ENCODE measurements at places on chromosomes 12 and 14.

DNA sequence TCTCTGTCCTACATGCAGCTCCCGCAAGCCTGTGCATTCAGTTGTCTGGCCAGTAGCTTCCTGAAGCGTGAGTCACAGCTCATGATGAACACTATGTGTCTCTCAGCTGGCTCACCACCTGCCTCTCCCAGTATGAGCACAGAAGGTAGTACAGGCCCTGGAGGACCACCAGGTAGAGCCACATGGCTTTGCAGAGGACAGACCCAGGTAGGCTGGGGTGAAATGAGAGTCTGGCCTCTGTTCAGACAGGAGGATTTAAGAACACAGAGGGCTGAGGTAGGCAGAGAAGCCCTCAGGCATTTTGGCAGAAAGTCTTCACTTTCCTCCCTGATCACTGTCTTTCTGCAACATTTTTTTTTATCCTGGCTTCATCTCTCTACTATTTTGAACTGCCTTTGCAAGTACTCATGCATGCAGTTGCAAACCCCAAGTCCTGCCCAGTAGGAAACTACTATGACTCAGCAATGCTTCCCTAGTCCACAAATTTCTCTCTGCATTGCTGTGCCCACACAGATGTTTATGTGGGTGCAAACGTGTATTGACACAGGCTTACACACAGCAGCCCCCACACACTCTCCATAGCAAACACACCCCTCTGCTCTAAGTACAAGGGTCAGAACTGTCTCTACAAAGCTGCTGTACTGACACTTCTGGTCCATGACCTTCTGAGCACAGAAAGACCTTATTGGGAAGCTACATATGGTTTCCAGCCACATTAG, 7.2 kb upstream of the SDR9C7 start:
- no peak for DNase-seq

DNA sequence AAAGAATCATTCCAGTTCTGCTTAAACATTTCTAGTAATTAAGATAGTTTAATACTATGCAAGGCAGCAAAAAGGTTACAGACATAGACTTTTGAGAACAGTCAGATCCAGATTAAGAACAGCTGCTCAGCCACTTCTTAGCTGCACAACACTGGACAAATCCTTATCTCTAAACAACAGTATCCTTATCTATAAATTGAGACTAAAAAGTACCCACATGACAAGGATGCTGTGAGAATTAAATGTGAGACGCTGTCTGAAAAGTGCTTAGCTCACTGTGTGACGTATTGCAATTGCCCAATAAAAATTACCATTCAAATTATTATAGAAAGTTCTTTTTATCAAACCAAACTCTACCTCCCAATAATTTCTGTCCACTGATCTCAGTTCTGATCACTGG, 35.5 kb downstream of the BORCS5 start:
- DNase-seq: no peak

DNA sequence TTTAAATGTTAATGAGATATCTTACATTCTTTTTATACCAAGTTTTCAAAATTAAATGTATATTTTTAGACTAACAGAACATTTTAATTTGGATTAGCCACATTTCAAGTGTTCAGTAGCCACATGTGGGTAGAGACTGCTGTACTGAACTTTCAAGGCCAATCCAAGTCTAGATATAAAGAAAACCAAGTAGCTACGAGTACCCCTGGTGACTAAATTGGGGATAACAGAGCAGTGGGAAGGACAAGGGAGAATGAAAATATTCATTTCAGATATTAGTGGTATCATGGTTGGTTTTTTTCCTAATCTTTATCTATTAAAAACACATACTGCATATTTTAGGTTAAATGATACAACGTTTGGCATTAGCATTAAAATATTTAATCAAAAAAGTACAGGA, 69.4 kb upstream of the RHOJ start:
- DNase-seq: peak; percentile 32

DNA sequence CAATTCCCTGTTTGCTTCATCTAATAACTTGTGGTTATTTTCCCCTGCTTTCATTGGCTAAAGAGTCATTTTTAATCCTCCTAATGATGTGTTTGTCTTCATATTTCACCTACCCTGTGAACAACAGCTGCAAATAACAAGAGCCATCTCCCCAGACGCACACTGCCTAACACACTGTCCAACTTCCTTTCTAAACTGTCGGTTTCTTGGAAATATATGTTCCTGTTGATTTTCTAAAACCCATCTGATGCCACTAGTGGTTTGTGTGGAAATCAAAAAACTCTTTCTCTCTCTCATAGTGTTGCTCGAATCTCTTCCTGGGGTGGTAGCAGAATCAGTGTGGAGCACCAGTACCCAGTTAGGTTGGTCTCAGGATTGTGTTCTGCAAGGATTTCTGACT, 226.9 kb downstream of the EPS8 start:
- no peak for DNase-seq

- DNase-seq: no peak
Observed at GRCh38 chr14:59776468-59776867, 94.1 kb downstream of the RTN1 start.

GRCh38 chr12:53808023-53808705, 56.4 kb upstream of the CISTR start:
- no peak for DNase-seq

GRCh38 chr12:99087278-99087677, 442.2 kb downstream of the APAF1 start:
- no peak for DNase-seq

- DNase-seq: no peak
Observed at GRCh38 chr12:125271892-125272291, 206.7 kb downstream of the AACS start.

GRCh38 chr12:102462795-102463465, 17.4 kb downstream of the IGF1 start:
- DNase-seq: no peak

- DNase-seq: no peak
Observed at GRCh38 chr12:101743724-101744472, 4.6 kb upstream of the SYCP3 start.

DNA sequence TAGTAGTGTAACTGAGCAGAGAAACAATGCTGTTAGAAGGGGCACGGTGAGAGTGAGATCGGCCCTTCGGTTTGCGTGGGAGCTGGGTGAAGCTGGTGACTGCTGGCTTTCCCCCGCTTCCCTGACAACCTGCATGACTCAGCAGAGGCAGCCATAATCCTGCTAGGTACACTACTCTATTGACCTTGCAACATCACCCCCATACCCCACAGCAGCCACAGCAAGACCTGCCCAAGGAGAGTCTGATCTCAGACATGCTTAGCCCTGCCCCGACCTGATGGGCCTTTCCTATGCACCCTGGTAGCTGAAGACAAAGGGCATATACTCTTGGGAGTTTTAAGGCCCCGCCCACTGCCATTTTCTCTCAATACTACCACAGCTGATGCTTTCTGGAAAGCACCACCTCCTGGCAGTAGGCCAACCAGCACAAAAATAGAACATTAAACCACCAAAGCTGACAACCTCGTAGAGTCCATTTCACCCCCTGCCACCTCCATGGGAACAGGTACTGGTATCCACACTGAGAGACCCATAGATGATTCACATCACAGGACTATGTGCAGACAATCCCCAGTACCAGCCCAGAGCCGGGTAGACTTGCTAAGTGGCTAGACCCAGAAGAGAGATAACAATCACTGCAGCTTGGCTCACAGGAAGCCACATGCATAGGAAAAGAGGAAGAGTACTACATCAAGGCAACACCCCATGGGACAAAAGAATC, 75.9 kb upstream of the RGS6 start:
- DNase-seq: no peak

DNA sequence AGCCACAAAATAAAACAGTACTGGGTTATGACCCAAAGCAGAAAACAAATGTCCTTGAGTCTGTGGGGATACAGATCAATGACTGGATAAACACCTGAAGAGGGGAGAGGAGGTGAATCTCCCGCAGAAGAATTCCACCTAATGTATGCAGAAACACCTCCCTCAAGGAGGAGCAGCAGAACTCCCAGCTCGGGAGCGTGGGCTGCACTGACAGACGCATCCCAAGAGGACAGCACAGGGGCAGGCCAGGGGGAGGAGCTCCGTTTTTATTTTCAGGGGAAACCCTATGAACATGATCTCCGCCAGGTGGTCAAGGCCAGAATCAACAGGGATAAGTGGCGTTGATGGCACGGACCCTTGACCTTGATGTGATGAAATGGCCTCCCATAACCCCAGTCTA, 41.8 kb upstream of the PPP2R5C start:
- DNase-seq: no peak

DNA sequence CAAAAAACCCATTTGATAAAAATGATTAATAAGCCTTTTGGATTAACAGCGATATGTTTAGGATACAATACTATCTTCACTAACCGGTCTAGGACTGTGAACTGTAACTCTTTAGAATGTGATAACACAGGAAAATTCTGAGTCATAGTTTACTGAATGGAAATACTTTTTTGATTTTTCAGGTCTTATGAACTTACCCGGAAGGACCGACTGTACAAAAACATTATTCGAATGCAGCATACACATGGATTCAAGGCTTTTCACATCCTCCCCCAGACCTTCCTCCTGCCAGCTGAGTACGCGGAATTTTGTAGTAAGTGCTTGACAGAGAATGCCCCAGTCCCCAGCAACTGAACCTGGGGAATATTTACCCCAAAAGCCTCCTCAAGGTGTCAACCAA, 29.0 kb downstream of the TTLL5 start:
- no peak for DNase-seq

GRCh38 chr14:105525861-105526775, at the start of gene TMEM121:
TMEM121 (plus strand) TSS chr14:105526583; CDS start chr14:105528835, 2,252 bp downstream.
- DNase-seq: peak; percentile 50

GRCh38 chr12:131979606-131980005, 29.9 kb downstream of the EP400 start:
- no peak for DNase-seq

GRCh38 chr12:104331376-104331775, 27.8 kb downstream of the EID3 start:
- no peak for DNase-seq

DNA sequence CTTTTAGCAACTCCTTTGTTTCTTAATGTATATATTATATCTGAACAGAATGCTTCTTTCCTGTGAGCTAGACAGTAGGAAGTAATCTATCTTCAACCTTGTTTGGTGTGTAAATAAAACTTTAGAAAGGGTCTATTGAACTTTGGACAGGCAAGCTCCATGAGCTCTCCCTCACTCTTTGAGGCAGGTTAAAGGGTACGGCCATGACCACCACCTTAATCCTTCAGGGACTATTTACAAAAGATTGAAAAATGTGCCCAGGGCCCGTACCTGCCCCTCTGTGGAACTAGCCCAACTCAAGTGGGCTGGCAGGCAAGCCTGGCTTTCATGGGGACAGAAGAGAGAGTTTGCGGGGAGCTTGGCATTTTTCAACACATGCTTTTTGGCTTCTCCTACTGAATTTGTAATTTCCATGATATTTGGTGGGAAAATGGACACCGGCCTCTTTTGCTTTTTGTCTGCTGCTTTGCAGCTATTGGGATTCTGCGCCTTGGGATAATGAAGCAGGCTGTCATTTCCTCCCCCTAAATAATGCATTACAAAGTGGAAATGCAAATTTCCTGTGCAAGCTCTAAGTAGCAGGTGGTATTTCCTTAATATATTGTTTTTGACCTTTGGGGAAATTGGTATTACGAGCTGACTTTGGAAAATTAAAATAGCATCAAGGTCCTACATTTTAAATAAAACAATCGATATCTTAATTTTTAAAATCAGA, 106.0 kb downstream of the HMGA2 start:
- no peak for DNase-seq

- DNase-seq: no peak
Observed at GRCh38 chr12:1796515-1797010, 23.8 kb upstream of the LRTM2 start.

- no peak for DNase-seq
Observed at GRCh38 chr14:80005561-80005960, 205.7 kb downstream of the DIO2 start.

GRCh38 chr14:65193916-65194590, 91.7 kb upstream of the MAX start:
- DNase-seq: no peak

GRCh38 chr14:73787486-73788316, 63.9 kb upstream of the PTGR2 start:
- DNase-seq: no peak

DNA sequence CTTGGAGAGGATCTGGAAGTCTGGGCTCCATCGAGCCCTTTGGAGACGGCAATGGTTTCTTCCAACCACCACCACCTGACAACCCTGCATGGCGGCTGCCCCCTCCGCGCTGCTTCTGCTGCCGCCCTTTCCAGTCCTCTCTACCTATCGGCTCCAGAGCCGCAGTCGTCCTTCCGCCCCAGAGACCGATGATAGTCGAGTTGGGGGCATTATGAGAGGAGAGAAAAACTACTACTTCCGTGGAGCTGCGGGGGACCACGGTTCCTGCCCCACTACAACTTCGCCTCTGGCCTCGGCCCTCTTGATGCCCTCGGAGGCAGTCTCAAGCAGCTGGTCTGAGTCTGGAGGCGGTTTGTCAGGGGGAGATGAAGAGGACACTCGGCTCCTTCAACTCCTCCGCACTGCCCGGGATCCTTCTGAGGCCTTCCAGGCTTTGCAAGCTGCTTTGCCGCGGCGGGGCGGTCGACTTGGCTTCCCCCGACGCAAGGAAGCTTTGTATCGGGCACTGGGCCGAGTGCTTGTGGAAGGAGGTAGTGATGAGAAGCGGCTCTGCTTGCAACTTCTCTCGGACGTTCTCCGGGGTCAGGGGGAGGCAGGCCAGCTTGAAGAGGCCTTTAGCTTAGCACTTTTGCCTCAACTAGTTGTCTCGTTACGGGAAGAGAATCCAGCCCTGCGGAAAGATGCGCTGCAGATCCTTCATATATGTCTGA, 499 bp downstream of the TOGARAM1 start:
- no peak for DNase-seq

- no peak for DNase-seq
Observed at GRCh38 chr14:50739186-50739585, 71.1 kb upstream of the SAV1 start.

DNA sequence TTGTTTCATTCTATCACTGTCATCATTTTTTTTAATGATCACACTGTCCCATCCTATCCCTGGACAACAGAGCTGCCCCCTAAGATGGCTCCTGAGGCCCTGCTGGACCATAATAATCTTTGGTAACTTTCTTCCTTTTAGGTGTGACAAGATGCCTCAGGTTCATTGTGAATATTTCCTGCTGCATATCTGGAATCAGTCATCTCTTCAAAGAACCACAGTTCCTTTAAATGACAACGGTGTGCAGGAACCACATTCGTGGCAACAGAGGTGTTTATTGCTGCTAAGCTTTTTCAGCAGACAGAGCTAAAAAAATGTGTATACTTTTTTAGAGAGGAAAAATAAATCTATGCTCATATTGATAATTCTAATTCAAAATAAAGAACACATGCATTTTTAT, 312.9 kb downstream of the MED13L start:
- no peak for DNase-seq

GRCh38 chr12:92021666-92022035, 124.0 kb downstream of the BTG1 start:
- DNase-seq: no peak

GRCh38 chr12:88242939-88243338, 100.8 kb downstream of the TMTC3 start:
- DNase-seq: no peak

- DNase-seq: peak; percentile 45
Observed at GRCh38 chr14:68476212-68477109, 316.4 kb downstream of the ZFP36L1 start.

Measured in urothelium cell line (cell line).